ENCODE measurements at places on chromosomes 13 and 19.

DNA sequence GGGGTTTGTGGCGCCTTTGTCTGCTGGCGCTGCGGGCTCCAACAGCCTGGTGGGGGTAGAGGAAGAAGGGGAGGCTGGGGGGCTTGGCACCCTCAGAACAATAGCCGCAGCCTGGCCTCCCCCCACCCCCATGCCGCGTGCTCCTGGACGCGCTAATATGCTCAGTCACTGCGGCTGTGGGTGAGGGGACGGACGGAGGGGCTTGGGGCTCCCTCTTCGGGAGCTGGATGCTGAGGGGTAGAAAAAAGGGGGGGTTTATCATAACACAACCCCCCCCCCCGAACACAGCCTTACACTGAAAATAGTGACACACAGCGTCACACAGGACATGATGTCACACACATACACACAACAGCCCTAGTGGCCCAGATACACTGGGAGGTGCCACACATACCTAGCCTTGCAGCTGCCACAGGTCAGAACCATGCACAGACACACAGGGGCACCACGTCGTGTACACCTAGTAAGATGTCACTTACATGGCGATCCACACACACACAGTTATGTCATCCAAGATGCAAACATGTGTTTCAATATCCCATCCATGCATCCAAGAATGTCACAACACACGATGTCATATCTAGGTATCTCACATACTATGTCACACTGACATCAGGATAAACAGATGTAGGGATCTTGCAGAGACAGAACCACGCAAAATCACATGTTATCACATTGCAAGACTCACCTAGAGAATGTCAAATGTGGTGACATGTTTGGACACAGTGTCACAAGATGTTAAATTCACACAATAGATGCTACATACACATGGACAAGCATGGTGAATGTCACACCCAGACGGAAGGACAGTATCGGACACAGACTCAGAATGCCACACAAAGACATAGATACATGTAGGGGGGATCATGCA is 806 bp downstream of the MAST1 start:
- DNase-seq, result no peak

DNA sequence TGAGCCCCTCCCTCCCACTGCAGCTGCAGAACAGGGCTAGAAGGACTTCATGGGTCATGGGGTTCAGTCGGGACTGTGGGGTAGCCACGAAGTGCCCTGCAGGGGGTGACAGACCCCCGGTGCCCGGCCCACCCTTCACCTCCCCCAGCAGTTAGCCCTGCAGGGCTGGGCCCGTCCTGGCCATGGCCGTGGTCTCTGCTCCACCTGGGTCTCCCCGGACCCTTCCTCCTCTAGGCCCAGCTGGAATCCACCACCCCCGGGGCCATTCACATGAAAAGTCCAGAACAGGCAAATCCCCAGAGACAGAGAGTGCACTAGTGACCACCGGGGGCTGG is 17.3 kb downstream of the MKNK2 start:
- no peak for DNase-seq

- DNase-seq, result no peak
Observed at GRCh38 chr13:77784515-77784914, 87.0 kb downstream of the SLAIN1 start.

- DNase-seq, result no peak
Observed at GRCh38 chr13:35923347-35923746, 207.8 kb downstream of the DCLK1 start.

DNA sequence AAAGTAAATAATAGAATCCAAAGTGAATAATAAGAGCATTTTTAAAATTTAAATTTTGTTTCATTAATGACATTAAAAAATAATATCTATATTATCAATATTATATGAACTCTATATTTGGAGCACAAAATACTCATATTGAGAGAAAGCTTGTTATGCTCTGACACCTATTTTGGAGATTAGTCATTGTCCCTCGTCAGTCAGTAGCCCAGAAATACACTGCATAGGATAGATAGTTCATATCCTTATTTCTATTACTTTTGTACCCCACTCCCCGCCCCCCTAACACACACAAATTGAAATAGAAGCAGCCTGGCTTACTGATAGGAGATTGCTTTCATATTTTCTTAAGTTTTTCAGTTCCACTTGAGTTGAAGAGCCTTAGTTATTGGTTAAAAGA is 652.8 kb downstream of the PCDH9 start:
- no peak for DNase-seq

DNA sequence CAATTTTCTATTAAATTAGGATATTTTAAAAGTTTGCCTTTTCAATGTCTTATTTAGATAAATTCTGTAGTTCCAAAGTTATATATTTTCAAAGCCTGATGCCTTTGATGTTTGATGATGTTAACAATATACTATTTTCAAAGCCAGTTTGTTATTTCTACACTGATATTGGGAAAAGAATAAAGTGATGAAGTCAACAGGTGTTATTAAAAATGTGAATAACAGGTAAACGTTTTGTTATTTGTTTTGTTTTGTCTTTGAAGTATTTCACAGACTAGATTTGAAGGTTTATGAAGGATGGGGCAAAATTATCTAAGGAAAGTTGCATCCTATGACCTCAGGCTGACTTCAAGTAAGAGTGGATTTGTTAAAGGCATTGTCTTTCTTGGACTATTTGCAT is 33.1 kb upstream of the ZNF420 start:
- no peak for DNase-seq

DNA sequence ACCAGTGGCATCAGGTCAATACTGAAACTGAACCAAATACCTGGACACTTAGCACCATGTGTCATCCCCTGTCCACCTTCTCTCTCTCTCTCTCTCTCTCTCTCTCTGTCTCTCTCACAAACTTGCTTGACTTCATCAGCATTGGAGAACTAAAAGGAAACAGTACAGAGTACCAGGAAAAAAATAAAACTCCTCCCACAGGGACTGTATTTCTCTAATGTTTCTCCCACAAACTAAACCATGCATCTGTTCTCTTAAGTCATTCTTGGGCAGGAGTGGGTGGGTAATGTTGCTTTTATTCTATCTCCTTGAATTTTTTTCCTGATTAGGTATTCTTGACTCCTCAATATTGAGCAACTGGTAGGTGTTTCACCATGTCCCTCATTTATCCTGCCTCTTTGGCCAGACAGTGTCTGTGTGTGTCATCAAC is 112.9 kb upstream of the CACNA1A start:
- DNase-seq, result no peak

DNA sequence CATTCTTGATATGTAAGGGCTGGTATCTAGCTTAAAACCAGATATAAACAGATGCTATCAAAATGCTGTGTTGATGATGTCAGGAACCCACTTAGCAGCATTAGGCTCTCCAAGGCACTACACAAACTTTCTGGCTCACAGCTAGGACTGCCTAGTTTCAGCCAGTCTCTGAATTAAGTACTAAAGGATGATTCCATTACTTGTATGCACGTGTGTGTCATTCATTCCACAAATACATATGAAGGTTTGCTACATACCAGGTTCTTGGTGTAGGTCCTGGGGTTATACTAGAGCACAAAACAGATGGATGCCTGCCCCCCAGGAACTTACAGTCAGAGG is 151.5 kb downstream of the RGCC start:
- no peak for DNase-seq

DNA sequence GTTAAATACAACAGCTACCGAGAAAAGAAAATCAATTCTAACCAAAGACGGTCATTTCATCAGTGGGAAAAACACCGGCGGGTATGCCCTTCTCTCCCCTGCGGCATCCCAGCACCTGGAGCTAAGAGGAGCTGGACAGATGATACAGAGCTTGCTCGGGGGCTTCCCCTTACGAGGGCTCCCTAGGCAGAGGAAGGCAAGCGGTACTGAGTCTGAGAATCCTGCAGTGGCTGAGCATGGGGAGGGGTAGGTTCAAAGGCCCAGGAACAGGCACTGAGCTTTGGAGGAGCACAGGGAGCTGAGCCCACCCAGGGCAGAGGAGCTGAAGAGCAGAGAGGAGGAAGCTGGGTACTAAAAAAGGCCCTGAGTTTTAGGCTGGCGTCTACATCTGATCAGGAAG is 12.7 kb downstream of the STK24 start:
- no peak for DNase-seq

DNA sequence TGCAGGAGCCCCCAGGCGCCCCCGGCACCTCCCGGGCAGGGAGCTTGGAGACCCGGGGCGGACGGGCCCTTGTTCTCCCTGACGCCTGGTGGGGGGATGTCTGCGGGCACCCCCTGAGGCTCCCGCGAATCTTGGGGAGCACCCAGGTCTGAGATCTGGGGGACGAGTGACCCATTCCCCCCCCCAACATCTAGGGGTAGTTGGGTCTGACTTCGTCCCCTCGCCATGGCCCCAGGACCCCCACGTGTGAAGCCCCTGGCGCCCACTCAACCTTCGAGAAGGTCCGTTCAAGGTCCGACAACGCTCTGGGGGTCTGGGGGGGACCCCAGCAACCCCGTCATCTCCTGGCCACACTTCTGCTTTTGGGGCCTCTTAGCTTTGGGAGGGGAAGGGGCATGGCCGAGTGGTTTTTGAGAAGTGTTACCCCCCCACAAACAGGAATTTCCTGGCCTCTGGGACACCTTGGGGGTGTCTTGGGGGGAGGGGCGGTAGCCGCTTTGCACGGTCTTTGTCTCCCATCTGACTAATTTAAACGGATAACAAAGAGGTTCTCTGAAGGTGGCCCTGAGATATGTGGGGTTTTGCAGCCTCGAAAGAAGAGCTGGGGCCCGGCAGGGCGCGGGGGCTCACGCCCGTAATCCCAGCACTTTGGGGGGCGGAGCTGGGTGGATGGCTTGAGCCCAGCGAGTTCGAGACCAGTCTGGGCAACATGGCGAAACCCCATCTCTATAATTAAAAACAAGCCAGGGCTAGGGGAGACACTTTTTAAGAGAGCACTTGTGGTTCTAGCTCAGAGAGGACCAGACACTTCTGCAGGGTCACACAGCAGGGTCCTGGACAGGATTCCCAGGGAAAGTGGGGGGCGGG is 608 bp downstream of the CNN2 start:
- no peak for DNase-seq

GRCh38 chr19:54918499-54918898 is 12.6 kb downstream of the NCR1 start:
- no peak for DNase-seq

DNA sequence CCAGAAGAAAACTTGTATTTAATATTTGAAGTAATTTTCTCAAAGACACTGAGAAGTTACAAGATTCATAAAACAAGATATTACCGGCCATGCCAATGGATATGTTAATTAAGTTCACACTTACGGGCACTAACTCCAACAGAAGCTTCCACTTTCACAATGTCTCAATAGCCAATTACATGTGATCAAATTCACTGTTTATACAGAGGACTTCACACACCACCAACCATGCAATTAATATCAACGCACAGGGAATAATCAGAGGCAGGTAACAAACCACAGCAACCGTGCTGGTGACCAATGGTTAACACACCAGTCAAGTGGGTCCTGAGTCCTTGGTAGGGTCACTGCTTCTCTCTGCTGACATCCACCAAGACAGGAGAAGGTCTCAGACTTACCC is 5.9 kb upstream of the ACOD1 start:
- no peak for DNase-seq

GRCh38 chr19:9354651-9355050 is 8.2 kb upstream of the ZNF177 start:
- no peak for DNase-seq

- peak; percentile 48 for DNase-seq
Observed at GRCh38 chr19:4456843-4457653, 546 bp downstream of the UBXN6 start.

DNA sequence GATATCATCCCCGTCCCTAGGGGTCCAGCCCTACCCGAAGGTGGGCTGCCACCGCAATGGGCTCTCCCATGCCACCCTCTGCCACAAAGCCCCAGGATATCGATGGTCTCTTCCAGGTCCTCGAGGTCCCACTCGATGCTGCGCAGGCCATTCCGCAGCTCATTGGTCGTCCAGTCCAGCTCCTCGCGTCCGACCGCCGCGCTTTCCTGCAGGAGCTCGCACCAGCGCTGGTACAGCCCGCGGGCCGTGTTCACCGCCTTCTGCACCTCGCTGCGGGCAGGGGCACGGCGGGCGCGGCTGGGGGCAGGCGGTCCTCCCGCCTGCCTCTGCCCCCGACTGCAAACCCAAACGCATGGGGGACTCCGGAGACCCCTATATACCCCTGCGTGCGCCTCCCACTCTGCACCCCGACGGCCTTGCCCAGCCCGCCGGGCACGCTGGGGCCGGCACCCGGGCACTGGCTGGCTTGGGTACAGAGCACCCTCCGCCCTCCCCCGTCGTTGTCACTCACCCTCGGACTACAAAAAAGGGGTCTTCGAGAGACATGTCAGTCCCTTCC is 468 bp downstream of the STX10 start:
- no peak for DNase-seq

DNA sequence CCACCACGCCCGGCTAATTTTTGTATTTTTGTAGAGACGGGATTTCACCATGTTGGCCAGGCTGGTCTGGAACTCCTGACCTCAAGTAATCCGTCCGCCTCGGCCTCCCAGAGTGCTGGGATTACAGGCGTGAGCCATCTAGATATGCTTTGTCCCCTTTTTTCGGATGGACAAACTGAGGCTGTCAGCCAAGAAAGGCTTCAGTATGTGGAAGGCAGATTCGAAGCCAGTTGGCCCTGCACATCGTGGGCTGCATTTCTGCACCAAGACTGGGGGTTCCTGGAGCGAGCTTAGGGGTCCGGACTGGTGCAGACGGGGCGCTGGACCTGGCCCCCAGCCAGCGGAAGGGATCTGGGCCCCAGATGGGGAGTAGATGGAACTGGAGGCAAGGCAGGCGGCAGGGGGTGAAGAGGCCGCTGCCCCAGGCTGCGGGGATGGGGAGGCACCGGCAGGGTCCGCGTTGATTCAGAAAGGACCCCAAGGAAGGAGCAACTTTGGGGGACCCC is 9.7 kb upstream of the JUND start:
- DNase-seq, result no peak

DNA sequence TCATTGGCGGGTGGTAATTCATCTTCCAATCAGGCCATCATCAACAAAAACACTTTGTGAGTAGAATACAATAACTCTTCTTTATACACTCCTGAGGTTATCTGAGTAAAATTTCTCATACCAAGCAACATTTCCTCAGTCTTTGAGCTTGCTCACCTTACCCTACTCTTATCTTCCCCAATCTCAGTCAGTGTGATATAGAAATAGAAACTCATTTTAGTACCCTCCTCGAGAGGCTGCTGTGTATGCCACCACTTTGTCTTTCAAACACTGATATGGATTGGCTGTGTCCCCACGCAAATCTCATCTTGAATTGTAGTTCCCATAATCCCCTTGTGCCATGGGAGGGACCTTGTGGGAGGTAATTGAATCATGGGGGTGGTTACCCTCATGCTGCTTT is 209.7 kb downstream of the RBM26 start:
- no peak for DNase-seq

GRCh38 chr13:46934749-46935148 is 37.9 kb upstream of the HTR2A start:
- no peak for DNase-seq

GRCh38 chr13:20566468-20566897 is 474 bp upstream of the IFT88 start:
- peak; percentile 17 for DNase-seq

Measured in stimulated activated CD4-positive, alpha-beta T cell treated with anti-CD3 and anti-CD28 coated beads, TNF-alpha, amount 100 ng/mL, for 4 hours (primary cell).